ENCODE measurements at places on chromosomes 13 and 19.

DNA sequence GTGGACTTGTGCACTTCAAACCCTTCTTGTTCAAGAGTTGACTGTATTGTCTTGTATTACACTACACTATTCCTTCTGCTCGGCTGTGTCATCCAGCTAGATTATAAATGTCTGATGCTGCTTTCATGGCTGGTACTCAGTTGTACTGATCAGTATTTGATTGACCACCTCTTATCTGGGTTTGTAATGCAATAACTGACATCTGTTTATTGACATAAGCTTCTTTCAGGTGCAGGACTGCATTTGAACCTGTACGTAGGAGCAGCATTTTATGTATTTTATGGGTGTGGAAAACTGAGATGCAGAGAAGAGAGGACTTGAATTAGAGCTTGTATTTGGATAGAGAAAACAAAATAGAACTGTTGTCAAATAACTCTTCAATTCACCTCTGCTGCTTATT is 309.2 kb downstream of the FGF9 start:
- no peak for DNase-seq

DNA sequence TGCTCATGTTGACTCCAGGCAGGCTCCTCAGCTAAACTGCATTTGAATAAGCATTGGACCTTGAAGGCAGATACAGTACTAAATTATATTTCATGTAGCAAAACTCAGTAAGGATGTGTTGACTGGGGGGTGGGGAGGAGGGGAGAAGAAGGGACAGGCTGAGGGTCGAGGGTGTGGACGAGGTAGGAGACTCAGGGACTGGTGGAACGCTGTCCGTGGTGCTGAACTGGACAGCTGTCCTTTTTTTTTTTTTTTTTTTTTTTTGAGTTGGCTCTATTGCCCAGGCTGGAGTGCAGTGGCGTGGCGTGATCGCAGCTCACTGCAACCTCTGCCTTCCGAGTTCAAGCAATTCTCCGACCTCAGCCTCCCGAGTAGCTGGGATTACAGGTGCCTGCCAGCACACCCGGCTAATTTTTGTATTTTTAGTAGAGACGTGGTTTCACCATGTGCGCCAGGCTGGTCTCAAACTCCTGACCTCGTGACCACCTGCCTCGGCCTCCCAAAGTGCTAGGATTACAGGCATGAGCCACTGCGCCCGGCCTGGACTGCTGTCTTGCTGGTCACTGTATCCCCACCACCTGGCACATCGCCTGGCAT is 33.2 kb upstream of the CASP14 start:
- no peak for DNase-seq

DNA sequence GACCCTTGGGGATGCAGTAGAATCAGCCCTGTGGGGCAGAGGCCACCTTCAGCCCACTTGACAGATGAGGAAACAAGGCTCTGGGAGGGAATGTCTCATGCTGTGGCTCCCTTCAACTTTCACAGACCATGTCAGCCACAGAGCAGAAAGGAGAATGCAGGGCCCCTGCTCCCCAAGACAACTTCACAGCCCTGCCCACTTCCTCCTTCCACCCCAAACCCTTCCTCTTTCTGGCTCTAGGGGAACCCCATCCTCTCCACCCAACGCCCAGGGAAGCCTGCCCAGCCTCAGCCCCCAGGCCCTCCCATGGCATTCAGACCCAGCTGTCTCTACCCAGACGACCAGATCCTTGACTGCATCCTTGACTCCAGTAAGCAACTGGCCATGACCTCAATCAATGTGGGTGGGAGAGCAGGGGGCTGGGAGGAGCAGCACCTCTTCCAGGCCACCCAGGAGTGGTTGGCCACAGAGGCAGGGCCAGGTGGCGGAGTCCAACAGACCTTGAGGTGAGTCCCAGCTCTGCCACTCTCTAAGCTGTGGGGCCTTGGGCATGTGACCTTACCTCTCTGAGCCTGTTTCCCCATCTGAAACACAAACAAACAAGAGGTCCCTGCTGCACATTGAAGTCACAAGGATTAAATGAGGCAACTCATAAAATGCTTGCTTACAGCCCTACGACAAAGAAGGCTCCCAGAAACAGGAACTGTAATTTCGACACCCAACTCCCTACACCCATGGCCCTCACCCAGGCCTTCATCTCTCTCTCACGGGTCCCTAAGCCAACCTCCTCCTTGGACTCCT is 15.8 kb downstream of the DEDD2 start:
- DNase-seq, result no peak

GRCh38 chr13:25649001-25649633 is 277.3 kb downstream of the ATP8A2 start:
- no peak for DNase-seq

- no peak for DNase-seq
These were observed 31.2 kb upstream of the KLF2 start for GRCh38 chr19:16293118-16294091.

- DNase-seq, result no peak
These were observed 9.5 kb upstream of the MBNL2 start for GRCh38 chr13:97212601-97213040.

DNA sequence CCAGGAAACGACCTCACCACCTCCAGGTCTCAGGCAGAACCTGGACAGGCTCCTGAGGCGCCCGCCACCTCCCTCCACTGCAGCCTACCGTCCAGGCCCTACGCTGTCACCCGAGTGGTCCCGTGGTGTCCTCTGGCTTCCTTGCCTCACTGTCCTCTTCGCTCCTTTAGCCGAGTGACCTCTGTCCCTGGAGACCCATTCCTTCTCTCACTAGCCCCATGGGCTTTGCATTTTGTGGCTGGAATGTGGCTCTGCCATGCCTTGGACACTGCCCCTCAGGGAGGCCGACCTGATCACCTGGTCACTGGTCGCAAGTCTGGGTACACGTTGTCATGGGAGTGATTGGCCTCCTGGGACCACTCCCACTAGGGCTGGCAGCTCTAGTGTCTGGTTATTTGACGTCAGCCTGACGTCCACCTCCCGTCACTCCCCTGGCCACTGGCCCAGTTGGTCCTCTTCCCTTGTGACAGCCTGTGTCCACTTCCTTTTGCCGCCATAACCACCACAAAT is 17.9 kb downstream of the SLC25A42 start:
- no peak for DNase-seq

- no peak for DNase-seq
These were observed 4.6 kb upstream of the ASPDH start for GRCh38 chr19:50518091-50519005.

- no peak for DNase-seq
These were observed 99.5 kb upstream of the SPATA13 start for GRCh38 chr13:24060993-24061392.

- DNase-seq, result no peak
These were observed 769.8 kb upstream of the MIR17HG start for GRCh38 chr13:90577726-90578125.

DNA sequence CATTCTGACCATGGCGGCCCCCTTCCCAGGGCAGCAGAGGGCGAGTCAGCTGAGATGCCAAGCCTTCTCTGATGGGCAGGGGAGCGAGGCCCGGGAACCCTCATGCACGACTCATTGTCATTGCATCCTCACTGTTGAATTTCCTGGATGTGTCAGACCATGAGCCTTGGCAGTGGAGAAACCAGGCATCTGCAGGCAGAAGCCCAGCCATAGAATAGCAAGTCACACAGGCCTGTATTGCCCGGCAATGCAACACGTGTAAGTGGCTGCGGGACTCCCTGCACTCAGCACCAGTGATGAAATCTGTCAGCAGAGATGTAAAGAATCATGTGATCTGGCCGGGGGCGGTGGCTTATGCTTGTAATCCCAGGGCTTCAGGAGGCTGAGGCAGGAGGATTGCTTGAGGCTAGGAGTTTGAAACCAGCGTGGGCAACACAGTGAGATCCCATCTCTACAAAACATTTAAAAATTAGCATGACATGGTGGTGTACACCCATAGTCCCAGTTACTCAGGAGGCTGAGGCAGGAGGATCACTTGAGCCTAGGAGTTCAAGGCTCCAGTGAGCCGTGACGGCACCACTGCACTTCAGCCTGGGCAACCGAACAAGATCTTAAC is 199.7 kb downstream of the KATNAL1 start:
- DNase-seq, result no peak

DNA sequence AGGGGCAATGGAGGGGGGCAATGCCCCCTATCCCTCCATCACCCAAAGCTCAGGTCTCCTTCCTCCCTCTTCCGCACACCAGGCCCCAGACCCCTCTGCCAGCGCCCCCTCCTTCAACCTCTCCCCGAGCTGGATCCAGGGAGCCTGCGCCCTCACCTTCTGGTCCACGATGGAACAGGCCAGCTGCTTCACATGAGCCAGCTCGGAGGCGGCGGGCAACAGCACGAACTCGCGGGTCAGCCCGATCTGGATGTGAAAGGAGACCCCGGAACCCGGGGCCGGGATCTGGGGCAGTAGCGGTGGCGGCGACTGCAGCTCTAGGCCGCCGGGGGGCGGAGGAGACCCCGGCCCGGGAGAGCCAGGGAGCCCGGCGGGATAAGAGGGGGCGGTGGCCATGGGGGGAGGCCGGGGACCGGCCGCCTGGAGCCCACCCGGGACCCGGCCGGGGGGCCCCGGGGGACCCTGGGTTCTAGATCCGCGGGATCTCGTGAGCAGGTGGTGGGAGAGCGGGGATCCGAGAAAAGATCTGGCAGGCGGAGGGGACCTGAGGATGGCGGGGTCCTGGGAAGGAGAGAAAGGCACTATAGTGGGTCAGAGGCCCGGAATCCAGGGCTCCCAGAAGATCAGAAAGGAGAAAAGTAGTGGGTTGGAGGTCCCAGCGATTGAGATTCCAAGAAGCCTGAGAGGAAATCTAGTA is 791 bp downstream of the PRKD2 start:
- DNase-seq, result no peak

- no peak for DNase-seq
These were observed 9.8 kb upstream of the SERP2 start for GRCh38 chr13:44363631-44364344.
